CD4-positive, alpha-beta T cell treated with Interleukin-21 for 1 hour (primary cell): ENCODE measurements at places on chromosomes 5 and 9.

DNA sequence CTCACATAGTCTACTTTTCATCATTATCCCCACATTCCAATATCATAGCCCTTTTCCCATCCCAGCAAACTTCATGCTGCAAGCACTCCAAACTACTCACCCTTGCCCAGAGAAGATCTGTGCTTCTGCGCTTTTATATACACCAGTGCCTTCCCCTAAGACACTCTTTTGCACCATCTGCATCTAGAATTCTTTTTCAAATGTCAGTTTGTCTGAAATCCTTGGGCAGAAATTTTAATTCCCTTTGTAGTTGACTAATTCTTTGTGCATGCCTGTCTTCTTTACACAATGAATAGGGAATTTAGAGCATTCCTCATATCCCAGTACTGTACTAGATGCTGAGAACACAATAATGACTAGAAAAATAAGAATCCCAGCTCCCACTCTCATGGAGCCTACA is 298.9 kb downstream of the KCNN2 start:
- DNase-seq: no peak

- no peak for DNase-seq
Observed at GRCh38 chr5:138754699-138755057, 1.5 kb downstream of the CTNNA1 start.

DNA sequence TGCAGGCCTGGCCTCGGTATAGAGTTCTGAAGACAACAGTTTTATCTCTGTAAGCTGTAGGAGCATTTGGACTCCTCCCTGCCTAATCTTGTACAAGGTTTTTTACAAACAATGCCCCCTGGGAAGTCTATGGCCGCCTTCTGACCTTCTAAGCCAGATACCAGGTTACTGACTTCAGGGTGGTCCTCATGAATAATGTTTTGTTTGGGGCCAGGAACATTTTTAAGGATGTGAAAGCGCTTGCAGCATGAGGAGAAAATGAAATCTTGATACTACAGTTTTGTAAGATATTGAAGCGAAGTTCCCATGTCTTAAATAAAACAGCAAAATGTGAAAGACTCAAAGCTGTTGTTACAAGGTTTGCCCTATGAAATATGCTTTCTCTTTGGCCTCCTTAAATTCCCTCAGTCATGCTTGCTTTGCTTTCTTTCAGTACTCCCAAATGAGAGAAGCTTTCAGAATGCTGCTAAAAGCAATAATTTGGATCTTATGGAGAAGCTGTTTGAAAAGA is 5.2 kb downstream of the ANKDD1B start:
- no peak for DNase-seq

DNA sequence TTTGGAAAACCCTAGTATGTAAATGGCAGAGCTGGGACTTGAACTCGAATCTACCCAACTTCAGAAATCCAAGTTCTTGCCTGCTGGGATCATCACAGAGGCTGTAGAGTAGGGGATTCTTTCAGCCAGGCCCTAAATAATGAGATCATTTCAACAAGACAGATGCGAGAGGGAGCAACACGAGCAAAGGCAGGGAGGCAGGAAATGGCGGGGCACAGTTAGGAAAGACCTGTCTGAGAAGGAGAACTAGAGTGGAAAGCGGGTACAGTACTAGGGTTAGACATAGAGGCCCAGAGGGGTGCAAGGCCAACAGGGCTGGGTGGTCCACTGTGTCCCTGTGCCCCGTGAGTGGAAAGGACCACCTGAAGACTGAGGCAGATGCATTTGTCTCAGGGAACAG is 46.1 kb downstream of the MVB12B start:
- no peak for DNase-seq

DNA sequence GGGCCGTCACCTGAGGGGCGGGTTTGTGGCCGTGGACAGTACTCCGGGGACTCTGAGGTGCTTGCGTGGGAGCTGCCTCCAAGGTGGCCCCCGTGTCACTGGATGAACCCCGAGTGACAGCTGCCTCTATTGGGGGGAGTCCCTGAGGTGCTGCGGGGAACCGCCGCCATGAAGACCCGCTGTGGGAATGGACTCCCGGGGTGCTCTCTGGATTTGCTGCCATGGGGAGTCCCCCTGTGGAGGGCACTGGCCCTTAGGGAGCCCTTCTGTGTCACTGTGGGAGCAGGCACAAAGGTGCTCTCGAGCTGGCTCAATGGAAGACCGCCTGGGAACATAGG is 100.2 kb upstream of the CCL21 start:
- no peak for DNase-seq

GRCh38 chr5:109704282-109704952 is 14.7 kb downstream of the MAN2A1 start:
- no peak for DNase-seq

DNA sequence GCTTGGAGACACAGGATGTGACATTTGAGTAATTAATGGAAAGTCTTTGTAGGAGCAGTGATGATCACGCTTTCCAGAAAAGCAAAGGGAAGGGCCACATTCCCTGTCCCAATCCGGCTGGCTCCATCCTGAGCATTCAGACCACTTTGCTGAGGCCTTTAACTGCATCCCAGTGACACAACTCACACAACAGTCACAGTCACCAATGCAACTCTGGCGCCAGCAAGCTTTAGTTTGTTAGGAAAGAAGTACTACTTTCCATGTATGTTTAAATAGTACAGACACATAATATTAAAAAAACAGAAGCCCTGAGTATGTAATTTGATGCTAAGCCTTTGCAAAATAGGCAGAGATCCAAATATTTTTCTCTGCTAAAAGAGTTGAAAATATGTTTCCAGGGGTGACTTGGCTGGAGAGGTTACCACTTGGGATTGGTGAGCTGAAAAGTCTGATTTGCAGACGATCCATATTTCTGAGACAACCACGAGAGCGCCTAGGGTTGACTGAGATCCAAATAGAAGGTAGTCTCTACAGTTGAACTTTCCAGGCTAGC is 31.7 kb upstream of the GAS1 start:
- DNase-seq: no peak

GRCh38 chr9:297104-297972 is 82.7 kb downstream of the DOCK8 start:
- DNase-seq: peak; percentile 40

GRCh38 chr5:137730336-137730735 is 5.6 kb downstream of the KLHL3 start:
- DNase-seq: no peak

- DNase-seq: no peak
Observed at GRCh38 chr5:173954671-173955521, 34.1 kb upstream of the C5orf47 start.

- DNase-seq: no peak
Observed at GRCh38 chr9:120109242-120109641, 470.7 kb downstream of the CDK5RAP2 start.

- DNase-seq: no peak
Observed at GRCh38 chr9:73179589-73179988, 27.9 kb downstream of the ANXA1 start.

DNA sequence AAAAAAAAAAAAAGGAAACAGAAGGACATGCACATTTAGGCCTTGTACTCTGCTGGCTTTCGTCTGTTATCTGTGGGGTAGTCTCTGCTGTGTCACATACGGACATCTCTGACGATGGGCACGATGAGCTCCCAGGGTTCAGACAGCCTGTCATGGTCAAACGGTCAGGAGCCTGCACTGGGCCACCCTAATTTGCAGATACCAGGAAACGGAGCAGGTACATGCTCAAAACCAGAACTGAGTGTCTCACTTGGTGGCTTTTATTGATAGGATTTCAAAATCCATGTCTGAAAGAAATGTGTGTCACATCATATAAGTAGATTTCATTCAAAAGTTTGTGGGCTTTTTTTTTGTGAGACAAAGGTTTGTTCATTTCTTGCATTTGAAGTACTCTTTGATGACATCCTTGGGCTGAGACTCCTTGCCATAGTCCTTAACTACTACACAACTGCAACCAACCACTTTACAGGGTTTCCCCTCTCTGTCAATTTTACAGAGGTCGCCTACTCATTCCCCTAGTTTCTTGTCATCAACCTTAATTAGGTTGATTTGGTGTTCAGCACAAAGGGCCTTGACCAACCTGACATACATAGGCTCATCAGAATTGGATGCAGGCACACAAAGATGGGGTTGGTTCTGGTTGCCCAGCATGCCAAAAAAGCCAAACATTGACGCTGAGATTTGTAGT is 9.0 kb downstream of the CKMT2 start:
- DNase-seq: no peak

- DNase-seq: no peak
Observed at GRCh38 chr9:92044936-92045335, 70.3 kb downstream of the SPTLC1 start.
